ENCODE measurements at places on chromosomes 1 and 21.
A peak's percentile ranks its signal among the peaks of the same experiment; 100 is the strongest.

DNA sequence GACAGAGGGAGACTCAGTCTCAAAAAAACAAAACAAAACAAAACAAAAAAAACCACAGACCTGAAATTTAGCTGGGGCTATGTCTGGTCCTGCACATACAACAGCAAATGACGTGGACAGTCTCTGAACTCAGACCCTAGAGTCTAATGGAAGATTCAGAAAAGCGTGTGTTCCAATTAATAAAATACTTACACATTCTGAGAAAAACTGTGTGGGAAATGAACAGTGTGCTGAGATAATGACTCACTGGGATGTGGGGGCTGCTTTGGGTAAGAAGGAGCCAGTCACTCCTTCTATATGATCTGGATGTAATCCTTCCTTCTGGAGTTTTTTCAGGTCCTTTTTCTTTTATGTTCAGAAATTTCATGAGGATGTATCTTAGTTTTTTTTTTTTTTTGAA, 29.4 kb downstream of the CLDN14 start:
- DNase-seq: no peak

DNA sequence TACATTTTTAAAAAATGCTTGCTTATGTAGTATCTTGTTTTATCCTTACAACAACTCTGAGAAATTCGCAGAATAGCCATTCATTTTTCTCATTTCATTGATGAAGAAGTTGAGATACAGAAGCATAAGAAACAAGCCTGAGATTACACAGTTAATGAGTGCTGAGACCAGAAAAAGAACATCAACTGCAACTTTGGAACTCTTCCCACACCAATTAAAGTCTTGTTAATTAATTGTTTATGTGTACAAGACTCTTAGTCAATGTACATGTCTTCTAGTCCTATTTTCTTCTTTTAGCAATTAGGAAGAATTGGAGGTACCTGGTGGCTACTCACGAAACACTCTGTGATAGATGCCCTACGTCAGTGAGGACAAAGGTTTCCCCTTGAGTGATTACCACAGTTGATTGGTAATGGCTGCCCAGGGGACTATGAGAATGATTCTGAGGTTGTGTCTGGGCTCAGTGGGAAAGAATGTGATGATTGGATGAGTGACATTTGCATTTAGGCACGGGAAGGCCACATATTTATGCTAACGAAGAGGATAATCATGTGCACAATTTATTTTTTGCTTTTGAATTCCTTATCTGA, 187.4 kb upstream of the KCNK2 start:
- DNase-seq: peak; percentile 49

- DNase-seq: no peak
Observed at GRCh38 chr1:207649865-207650580, 5.1 kb downstream of the CR1L start.

GRCh38 chr1:205435578-205436573, 14.0 kb upstream of the LEMD1 start:
- DNase-seq: peak; percentile 76

DNA sequence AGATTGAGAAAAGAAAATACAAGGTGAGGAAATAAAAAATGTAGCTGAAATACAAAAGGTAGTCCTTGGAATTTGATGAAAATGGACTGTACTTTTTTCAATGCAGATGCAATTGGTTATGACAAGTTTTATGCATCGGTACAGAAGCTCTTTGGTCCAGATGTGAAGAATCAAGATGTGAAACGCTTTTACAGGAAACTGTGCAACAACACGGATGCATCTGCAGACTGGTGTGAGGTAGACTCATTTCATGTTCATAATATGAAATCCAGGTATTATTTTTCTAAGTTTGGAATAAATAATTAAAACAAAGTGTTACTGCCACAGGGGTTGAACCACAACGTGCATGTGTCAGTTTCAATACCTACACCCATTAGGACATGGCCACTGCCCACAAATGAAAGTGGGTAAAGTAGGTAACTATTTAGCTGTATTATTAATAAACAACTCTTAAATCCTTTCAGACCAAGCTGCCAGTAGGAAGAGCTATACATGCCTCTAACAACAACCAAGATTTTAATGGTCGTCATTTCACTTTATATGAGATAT, 8.4 kb downstream of the WDR64 start:
- DNase-seq: no peak

DNA sequence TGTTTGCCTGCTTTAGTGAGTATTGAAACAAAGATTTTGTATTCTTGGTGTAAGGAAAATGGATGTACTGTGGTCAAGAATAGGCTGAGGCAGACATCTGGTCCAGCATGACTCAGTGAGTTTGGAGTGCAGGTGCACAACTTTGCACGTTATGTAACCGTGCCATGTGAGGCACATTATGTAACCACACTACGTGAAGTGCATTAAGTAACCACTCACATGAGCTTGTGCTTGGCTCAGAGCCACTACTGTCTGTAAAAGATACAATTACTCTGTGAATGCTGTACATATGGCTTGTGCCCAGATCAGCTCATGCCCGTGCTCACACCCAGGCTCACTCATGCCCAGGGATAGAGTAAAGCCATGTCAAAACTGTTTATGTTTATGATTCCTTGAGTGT, 216.8 kb downstream of the CTH start:
- DNase-seq: no peak

DNA sequence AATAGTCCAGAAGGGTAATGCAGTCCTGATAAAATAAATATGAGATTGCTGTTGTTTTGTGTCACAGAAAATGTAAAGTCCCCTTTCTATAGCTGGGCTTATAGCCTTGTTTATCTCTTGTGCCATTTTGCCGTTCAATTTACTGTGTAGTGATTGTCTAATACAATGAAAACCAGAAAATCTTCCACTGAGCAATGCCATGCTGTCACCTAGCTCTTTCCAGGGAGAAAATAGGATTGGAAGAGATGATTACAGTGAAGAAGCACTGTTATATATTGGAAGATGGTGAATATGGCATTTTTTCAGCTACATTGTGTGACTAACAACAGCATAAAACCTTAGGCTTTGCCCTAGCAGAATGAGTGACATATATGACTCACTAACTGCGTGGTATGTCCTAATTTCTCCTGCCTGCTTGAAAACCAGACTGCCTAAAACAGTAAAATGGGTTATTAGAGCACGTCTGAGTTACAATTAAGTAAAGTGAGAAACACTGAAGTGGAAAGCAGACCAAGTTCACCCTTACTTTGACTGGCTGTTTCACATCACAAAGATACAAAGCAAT, 332.4 kb upstream of the ZP4 start:
- DNase-seq: no peak

DNA sequence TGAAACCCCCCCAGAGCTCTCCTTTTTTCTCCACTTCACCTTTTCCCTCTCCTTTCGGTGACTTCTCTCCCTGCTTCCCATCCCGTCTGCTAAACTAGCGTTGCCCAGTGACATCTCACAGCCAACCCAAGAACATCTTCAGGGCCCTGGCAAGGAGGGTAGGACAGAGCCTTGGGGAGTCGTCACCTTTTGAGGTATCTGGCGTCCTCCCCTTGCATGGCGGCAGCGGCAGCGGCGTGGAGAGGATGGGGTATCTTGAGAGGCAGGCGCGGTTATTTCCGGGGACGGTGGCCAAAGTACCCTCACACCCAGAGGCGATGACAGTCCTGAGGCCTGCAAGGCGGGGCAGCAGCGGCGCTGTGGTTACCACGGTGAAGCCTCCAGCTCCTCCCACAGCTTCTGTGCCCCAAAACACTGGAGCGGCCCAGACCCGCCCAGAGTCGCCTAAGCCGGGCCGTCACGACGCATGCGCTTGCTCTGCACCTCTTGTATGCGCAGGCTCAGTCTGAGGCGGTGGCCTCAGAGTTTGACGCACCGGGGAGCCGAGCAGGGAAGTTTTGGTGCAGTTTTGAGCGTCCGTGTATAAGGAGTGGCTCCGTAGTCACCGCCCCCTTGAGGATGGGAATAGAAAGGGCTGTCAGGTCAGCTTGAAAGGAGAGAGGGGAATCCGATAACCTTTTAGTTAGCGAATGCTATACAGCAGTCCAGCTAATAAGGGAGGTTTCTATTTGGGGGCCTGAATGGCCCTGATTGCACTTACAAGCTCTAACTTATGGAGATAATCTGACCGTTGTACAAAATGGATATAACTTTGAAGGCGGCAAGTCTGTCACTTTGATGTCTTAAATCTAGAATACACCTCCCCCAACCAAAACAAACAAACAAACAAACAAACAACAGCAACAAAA, at the start of gene KIFAP3:
Gene KIFAP3 (minus strand): TSS at position 446 of the 908 bp plus-strand sequence. CDS start 228 bp downstream, at position 218.
- DNase-seq: peak; percentile 99

DNA sequence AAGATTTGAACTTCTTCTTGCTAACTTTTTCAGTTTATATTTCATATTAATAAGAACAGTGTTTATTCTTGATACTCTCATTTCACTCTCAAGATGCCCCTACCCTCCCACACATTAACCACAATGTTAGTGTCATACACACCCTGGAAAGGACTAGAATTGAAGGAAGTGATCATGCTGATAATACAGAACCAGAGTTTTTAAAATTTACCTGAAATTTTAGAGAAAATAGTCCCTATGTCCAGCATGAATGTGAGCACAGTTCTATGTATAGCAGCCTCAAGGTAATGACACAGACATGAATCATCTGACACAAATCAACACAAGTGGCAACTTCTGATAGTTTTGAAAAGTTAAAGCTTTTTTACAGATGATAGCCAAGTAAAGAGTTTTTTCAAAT, 26.0 kb downstream of the RGS1 start:
- no peak for DNase-seq

GRCh38 chr21:16707274-16707673, 805.6 kb upstream of the CXADR start:
- DNase-seq: no peak

GRCh38 chr1:11488966-11489625, 10.1 kb downstream of the DISP3 start:
- no peak for DNase-seq

- DNase-seq: no peak
Observed at GRCh38 chr21:30813174-30813573, at the start of gene KRTAP8-1. Gene KRTAP8-1 (minus strand): TSS chr21:30813274. CDS start chr21:30813220, 54 bp downstream.

- DNase-seq: peak; percentile 84
Observed at GRCh38 chr1:156096640-156097391, 14.6 kb upstream of the MEX3A start.

GRCh38 chr21:30426731-30427130, 1.0 kb upstream of the KRTAP13-3 start:
- peak; percentile 76 for DNase-seq

- DNase-seq: peak; percentile 83
Observed at GRCh38 chr21:45469273-45470086, 64.5 kb downstream of the COL18A1 start.

DNA sequence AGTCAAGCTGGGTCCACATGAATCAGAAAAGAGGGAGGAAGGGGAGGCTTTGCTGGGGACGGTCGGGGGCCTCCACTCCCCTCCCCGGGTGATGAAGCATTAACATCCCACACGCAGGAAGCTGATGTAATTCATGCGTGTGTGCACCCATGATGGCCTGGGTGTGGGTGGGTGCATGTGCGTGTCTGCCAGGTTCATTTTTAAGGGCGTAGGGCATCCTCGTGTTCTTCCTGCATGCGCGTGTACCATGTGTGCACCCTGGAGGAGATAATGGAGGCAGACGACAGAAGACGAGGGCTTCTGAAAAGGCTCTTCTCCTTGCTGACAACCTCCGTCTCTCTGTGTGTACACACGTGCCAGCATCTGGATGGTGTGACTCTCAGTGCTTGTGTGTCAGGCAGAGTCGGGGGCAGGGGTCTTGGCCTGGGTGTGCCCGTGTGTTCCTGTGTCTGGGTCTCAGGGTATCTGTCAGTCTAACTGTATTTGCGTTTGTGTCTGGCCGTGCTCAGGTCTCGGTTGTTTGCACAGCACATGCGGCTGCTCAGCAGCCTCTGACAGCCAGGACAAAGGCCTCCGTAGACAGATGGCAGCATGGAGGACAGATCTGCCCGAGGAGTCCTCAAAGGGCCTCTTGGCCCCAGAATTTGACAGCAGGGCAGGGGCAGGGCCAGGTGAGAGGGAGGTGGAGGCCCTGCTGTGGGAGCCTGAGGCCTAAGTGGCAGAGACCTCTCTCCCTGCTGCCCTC, 2.4 kb downstream of the RAP1GAP start:
- DNase-seq: no peak

DNA sequence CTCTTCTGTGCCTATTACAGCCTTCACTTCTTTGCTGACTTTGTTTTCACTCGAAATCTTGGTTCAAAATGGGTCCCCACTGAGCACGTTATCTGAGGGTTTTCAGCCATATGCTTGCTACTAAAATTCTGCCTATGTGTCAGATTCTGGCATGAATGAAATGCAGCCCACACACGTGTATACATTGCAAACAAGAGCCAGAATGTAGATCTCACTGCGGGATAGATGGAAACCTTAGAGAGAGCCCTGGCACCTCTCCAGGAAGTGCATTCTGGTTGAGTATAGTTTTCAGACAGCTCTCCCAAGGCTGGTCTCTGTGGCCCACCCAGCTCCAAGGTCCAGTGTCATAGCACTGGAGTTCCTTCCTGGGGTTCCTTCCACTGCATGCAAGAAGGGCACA, 234.7 kb upstream of the GJB5 start:
- DNase-seq: no peak

- DNase-seq: no peak
Observed at GRCh38 chr1:165988817-165989216, 161.4 kb downstream of the UCK2 start.

GRCh38 chr1:72066431-72066830, 215.9 kb downstream of the NEGR1 start:
- peak; percentile 9 for DNase-seq

- no peak for DNase-seq
Observed at GRCh38 chr1:101915597-101915996, 81.1 kb downstream of the OLFM3 start.

DNA sequence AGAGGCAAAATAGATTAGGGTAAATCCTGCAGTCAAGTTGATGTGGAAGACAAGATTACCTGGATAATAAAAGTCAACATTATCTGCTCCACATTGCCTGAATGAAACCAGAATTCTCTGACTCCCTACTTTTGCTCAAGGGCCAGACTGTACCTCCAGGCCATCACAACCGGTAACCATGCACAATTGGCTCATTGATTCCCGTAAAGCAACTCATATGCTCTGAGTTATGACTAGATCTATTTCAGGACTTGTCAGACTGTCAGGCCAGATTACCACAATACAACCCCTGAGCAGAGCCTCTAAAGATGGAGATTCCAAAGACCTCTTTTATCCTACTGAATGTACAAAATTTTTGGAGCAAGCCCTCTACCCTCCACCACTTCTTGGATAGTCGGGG, 90.4 kb downstream of the ODF2L start:
- DNase-seq: no peak

- DNase-seq: no peak
Observed at GRCh38 chr21:42426424-42426823, 22.7 kb downstream of the UBASH3A start.
